ENCODE measurements at places on chromosomes 16 and 17.

- DNase-seq = no peak
Observed at GRCh38 chr16:1332618-1333148, 762 bp upstream of the BAIAP3 start.

DNA sequence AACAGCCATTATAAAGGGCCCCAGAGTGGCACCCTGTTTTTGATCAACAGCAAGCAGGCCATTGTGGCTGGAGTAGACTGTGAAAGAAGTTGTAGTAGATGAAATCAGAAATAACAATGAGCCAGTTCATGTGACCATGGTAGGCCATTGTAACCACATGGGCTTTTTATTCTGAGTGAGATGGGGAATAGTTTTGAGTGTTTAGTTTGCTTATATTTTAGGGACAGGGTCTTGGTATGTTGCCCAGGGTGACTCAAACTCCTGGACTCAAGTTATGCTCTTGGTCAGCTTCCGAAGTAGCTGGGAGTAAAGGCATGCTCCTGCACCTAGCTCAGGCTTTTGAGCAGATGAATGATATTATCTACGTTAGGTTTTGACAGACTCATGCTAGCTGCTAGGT, 12.0 kb downstream of the CBFB start:
- no peak for DNase-seq

GRCh38 chr17:79476074-79476652, 134.7 kb downstream of the RBFOX3 start:
- no peak for DNase-seq

DNA sequence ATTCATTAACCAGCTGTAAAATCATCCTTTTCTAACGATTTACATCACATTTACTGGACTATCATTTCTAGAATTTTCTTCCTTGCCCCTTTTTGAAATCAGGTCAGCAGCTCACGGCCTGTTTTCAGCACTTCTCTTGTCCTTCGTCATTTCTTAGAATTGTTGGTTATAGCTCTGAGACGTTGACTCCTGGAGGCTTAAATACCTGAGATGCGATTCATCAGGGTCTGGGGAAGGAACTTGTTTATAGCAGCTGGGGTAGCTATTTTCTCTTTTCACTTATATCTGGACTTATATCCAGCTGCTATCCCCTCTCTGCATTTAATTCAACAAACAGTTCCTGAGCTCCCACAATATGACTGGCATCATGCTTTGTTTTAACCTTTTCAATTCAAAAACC, 338.7 kb upstream of the TNRC6C start:
- no peak for DNase-seq

- no peak for DNase-seq
Observed at GRCh38 chr16:11482946-11483748, 103.6 kb downstream of the LITAF start.

DNA sequence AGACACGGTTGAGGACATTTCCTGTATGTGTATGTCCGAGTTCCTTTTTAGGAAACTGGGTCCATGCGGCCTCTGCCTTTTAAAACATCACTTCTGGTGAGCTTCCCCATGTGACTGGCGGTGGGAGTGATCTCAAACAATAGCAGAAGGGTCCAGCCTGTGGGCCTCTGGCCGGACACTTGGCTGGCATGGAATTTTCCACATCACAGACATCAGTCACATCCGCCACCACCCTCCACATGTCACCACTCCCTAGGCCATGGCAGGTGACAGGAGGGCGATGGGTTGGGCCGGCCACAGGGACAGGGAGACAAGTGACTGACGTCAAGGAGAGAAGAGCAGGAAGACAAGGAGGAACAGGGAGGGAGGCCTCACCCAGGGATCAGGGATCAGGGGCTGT, 83.7 kb downstream of the DNAH17 start:
- no peak for DNase-seq

DNA sequence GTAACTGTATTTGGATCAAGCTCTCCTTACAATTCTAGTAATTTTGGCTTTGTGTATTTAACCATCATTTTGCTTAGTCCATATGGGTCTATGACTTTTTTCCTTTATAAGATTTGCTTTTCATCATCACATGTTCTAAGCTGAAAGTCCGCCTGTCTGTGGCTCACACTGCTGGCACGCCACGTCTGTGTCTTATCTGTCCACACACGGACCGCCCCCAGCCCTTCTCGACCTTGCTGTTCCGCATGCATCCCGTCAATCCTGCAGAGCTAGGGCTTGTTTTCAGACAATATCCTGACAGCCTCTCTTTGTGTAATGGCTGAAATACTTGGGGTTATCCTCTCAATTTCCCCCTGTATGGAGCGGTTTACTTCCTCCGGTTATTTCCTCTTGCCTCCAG, 8.4 kb upstream of the ALDH3A1 start:
- DNase-seq = no peak
